Kidney epithelial cell (primary cell): ENCODE measurements at places on chromosomes 7 and 10.

GRCh38 chr10:111511751-111512150, 434.9 kb downstream of the ADRA2A start:
- no peak for DNase-seq

GRCh38 chr10:125547010-125547650, 135.8 kb downstream of the TEX36 start:
- no peak for DNase-seq

DNA sequence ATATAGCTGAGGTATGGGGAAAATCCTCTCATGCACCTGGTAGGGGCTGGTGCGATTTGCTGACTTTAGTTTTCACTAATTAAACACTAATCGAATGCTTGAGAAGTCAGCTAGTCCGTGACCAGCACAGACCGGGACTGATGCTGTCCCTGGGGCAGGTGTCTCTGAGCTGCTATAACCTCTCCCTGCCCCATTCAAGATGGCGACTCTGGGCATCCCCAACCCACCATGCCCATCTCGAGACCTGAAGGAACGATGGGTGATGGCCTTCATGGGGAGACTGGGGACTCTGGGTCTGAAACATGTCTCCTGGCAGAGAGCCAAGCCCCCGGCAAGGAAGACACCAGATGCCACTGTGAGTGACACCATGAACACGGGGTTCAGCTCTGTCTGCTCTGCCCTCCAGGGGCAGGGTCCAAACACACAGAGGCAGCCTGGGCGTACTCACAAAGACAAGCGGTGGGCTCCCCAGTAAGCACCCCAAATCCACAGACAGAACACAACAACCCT, 57.4 kb downstream of the GNA12 start:
- no peak for DNase-seq

DNA sequence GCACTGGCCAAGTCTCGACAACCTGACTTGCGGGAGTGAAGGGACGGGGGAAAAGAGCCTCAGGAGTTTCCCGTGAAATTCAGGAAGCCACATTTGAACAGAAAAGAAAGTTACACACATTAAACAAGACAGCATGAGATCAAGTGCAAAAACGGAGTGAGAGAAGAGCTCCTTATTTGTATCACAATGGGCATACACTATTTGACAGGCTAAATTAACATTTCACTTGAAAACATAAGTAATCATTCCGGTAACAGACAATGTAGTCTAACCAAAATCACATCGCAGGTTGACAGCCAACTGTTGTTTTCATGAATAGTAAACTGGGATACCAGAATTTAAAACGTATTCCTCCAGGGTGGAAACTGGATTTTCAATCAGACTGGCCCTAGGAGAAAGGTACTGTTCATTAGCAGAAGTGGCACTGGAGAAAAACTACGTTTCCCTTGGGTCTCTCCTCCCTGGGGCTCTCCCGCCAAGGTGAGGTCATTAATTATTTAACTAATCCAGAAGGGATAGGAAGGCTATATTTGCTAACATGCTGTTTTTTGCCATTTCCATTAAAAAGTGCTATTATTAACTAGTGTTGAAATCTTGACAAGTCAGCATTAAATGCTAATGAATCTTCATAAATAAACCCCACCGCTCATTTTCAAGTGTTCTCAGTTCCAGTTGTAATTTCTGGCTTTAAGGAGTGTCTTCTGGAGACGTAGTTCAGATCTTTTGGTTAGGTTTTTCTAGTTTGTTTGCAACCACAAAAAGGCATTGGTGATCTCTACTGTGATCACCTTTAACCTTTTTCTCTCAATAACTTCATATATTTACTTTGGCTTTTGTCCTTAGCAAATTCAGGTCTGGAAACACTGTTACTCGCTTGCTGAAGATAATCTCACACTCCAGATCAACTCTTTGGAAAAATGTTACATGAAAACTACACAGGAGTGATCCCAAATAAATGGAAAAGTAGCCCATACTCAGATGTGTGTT, 25.1 kb downstream of the RHEB start:
- no peak for DNase-seq

DNA sequence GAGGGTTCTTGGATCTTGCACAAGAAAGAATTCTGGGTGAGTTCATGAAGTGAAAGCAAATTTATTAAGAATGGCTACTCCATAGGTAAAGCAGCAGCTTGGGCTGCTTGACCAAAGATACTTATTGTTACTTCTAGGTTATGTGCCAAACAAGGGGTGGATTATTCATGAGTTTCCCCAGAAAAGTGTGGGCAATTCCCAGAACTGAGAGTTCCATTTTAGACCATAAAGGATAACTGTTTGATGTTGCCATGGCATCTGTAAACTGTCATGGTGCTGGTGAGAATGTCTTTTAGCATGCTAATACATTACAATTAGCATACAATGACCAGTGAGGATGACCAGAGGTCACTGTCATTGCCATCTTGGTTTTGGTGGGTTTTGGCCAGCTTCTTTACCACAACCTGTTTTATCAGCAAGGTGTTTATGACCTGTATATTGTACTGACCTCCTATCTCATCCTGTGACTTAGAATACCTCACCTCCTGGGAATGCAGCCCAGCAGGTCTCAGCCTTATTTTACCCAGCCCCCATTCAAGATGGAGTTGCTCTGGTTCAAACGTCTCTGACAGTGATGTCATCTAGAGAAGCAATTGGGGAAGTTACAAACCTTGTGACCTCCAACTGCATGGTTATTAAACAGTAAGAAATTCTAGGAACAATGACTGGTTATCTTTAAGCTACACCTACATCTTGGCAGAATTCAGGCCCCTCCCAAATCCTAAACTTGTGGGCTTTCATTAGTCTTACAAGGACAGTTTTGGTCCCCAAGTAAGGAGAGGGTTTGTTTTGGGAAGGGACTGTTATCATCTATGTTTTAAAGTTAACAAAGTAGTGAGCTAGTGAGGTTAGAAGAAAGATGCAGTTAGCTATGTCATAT, 48.0 kb upstream of the INHBA start:
- no peak for DNase-seq

GRCh38 chr7:24501443-24502134, 71.7 kb upstream of the PALS2 start:
- DNase-seq = no peak

- DNase-seq = no peak
Measured at GRCh38 chr10:105973360-105973759, 1191.1 kb downstream of the SORCS1 start.

GRCh38 chr10:62653254-62653653, 151.3 kb upstream of the ADO start:
- DNase-seq = no peak
